Stimulated activated CD8-positive, alpha-beta memory T cell treated with anti-CD3 and anti-CD28 coated beads, Interleukin-15, amount 100 ng/mL, for 48 hours (primary cell): ENCODE measurements at places on chromosomes 2 and 18.

DNA sequence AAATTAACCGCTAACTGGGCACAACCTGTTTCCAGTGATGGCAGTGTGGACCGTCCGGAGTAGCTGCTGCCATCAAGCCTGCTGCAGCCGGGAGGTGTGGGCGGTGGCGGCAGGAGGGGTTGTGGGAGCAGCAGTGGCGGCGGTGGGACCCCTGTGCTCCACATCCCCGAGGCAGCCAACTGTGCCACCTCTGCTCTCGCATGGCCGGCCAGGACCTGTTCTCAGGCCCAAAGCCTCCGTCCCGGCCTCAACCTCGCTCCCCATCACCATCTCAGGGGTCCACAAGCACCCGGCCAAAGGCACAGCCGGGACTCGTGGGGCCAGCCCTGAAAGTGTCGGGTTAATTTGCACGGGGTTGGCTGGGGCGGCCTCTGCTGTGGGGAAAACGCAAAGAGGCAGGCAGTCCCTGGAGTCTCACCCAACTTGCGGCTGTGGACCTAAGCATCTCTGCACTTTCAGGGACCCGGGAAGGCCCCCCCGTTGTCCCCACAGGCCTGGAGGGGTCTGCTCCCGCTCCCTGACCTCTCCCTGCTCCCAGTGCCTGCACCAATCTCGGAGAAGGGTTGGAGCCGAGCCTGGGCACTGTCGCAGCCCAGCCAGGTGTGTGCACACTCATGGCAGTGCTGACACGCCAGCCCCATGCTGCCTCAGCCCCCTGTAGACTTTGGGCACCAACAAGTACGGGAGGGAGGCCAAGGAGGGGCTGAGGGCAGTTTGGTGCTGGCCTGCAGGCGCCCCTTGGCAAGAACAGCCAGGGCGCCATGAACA, 44.4 kb upstream of the PEX13 start:
- DNase-seq, result no peak

- no peak for DNase-seq
Observed at GRCh38 chr18:9106800-9107584, 4.5 kb downstream of the NDUFV2 start.

- DNase-seq, result no peak
Observed at GRCh38 chr2:84900971-84901370, 4.5 kb upstream of the TMSB10 start.

DNA sequence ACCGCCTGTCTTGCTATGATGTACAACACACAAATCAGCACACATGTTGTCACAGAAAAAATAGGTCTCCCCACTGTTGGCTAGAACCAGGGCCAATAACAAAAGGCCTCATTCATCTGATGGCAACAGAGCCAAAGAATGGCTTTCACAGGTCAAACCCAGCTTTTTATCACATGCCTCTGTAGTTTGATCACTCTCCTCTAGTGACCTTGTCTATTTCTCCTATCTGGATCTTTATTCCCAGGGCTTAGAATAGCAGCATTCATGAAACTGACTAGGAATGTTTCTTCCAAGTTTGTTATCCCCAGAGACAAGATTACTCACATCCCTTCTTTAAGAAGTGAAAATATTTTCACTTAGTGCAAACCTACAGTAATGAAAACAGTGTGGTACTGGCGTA, 285.8 kb upstream of the GYPC start:
- no peak for DNase-seq

DNA sequence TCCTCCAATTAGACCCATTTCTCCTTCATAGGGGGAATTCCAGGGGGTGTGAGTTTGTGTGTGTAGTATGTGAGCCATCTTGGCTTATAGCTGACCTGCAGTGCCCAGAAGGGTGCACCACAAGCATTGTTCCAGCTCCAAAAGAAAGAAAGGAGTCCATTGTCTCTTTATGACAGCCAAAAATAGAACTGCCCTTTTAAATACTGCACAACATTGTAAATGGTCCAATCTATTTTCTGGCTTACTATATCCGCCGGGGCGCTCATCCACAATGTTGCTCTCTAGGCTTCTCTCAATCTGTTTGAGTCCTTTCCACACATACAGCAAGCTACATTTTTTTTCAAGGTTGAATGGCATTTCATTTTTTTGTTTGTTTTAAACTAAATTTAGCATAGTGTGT, 517.5 kb downstream of the STK39 start:
- no peak for DNase-seq

DNA sequence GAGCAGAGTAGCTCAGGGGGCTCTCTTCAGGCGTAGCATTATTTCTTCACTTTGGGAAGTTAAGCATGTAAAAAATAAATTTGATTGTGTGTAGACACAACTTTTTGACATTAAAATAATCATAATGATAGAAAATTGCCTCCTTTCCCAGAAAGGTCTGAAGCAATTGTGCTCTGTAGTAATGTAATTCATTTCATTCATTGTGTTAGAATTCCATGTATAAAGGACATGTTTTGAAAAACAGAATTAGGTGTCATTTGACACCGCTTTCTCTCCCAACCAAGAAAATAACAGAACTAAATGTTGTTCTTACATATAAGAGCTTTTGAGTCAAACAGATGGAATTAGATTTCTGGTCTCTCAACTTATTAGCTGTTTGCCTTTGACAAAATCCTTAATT, 1064.2 kb upstream of the FAM98A start:
- DNase-seq, result no peak

GRCh38 chr2:189164746-189165145, 14.8 kb downstream of the COL5A2 start:
- no peak for DNase-seq

- no peak for DNase-seq
Observed at GRCh38 chr18:22624176-22624575, 206.5 kb upstream of the CTAGE1 start.

- DNase-seq, result no peak
Observed at GRCh38 chr2:20675701-20676352, 8.9 kb downstream of the GDF7 start.

DNA sequence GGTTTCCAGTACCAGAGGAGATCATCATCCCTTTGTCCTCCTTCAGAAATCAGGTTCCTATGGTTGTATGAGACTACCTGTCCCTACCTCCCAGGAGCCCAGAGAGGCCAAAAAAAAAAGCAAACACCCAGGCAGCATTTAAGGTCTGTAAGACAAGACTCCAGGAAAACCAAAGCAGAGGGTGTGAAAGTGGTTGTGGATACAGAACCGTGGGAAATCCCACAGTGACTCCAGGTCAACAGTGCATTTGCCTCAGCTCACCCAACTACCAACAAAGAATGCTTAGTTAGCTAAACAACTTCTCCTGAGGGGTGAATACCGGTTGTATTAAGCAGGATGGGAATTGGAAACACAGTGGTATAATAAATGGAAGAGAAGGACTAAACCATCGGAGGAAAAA, 83.6 kb downstream of the LBH start:
- no peak for DNase-seq

DNA sequence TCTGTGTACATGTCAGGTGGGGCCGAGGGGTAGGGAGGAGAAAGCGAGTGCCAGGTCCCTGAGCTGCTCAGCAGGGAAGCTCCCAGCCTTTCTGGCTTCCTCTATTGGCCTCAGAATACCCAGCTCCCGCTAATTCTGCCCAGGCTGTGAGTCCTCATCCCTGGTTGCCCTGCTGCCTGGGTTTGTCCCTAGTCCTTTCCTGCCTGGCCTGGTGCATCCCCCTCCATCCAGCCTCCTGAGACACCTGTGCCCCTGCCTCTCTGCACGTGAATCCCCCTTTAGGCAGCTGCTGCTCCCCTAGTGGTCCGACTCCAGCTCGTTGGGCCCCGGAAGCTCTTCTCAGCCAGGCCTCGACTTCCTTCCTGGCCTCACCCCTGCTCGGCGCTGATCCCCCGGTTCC, 54.6 kb downstream of the INHBB start:
- DNase-seq, result no peak

GRCh38 chr2:63734510-63734909, 107.2 kb upstream of the UGP2 start:
- DNase-seq, result no peak

DNA sequence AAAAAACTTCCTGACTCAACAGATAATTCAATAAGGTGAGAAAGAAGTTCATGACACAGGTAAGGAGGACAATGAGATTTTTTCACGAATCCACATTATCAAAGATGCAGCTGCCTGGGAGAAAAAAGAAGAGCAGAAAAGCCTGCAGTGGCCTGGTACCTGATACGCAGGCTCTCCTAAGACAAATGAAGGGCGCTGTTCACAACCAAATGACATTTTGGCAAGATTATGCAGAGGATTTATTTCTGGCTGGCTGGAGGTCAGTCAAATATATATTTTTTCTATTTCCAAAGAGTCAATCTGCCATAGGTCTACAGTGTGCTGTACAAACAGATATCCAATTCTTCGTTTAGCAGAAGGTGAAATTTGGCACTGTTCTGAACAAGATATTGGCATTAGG, 257.3 kb downstream of the STK39 start:
- DNase-seq, result no peak

GRCh38 chr18:58572181-58572580, 56.7 kb downstream of the ALPK2 start:
- DNase-seq, result no peak

DNA sequence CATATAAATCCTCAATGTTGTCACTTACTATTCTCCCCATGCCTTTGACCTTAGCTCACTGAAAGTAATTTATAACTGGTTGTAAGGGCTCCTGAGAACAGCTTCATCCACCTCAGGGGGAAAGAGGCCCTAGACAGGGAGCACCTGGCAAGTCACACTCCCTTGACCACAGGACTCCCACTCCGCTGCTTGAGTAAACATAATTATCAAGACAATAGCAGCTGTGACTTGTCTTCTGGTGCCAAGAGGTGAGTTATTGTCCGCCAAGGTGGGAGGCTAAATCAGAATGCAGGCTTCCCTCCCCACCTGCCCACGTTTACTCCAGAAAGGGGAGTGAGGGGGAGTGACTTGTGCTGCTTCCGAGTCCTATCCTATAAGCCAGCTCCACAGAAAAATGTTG, 230.6 kb upstream of the LRATD1 start:
- no peak for DNase-seq

GRCh38 chr18:59835605-59836379, 64.0 kb upstream of the PMAIP1 start:
- DNase-seq, result no peak

- DNase-seq, result no peak
Observed at GRCh38 chr2:17901246-17901645, 22.8 kb downstream of the KCNS3 start.

GRCh38 chr2:139077099-139077737, 297.0 kb upstream of the NXPH2 start:
- no peak for DNase-seq

DNA sequence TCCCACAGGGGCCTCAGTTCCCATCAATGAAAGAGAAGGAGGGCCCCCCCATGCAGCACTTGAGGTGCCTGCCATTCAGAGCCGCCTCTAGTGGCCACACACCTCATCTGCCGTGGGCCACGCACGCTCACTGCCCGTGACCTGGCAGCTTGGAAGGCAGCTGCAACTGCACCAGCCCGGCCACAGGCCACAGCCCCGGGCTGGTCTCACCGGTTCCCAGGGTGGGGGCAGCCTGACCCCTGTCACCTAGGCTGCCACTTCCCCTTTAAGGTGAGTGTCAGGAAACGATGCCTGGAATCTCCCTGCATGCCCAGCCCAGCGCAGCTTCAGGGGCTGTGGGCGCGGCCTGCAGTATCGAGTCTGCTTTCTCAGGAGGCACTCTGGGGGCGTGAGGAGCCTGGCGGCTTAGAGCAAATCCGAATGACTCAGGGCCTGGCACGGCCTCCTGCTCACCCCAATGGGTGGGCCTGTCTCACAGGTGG, 2.6 kb downstream of the MAB21L4 start:
- DNase-seq, result no peak

DNA sequence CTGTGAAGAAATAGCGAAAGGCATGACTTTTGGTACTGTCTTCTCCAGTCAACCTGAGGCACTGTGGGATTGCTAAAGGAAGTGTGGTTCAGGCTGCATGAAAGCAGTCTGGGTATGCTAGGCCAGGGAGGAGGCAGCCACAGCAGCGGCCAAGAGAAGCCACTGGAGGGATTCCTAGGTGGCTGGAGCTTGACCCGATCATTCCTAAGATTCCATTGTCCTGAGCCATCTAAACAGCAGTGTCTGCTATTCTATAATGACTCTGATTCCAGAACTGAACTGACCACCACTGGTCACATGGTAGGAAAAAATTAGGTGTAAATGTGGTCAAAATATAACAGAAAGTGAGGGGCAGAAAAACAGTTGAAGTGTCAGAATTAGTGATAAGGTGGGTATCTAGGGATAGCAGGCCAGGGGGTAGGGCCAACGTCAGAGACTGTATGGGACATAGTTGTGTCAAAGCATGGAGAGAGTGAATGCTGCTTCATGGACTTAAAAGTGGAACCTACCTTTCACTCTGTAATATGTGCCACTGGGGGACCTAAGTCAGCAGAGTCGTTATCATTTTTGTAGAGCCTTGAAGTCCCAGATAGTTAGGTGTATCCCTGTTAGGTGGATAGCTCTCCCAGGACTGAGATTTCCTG, 204.6 kb downstream of the CTNNA2 start:
- no peak for DNase-seq

GRCh38 chr18:34710458-34710914, 388 bp downstream of the DTNA start:
- no peak for DNase-seq

DNA sequence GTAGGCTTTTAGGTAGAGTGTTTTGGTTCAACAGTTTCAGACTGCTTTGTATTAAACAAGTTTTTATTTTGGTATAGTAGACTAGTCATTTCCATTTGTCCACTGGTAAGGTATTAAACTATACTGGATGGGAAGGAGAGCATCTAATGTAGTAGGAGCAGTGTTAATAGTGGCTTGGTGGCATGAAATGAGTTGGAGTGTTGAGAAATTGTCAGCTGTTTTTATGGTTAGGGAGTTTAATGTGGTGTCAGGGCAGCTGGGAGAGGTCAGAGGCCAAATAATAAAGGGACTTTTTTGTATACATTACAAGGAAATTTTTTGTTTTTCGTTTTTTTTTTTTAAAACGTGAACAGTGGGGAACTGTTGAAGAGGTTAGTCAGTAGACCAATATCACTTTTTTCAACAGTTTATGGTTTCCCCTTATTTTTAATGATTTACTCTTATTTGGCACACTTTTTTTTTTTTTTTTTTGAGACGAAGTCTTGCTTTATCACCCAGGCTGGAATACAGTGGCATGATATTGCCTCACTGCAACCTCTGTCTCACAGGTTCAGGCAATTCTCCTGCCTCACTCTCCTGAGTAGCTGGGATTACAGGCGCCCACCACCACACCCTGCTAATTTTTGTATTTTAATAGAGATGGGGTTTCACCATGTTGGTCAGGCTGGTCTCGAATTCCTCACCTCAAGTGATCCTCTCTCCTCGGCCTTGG, 21.2 kb downstream of the ACTR3 start:
- DNase-seq, result no peak

- no peak for DNase-seq
Observed at GRCh38 chr2:68653538-68653982, 10.2 kb downstream of the PROKR1 start.

GRCh38 chr2:71646028-71646427, 192.7 kb downstream of the DYSF start:
- DNase-seq, result no peak

- no peak for DNase-seq
Observed at GRCh38 chr2:238235331-238235732, 4.5 kb downstream of the HES6 start.

GRCh38 chr2:102418421-102418961, 4.5 kb upstream of the IL18RAP start:
- no peak for DNase-seq
